Activated CD8-positive, alpha-beta T cell treated with anti-CD3 and anti-CD28 coated beads for 36 hours (primary cell): ENCODE measurements at places on chromosomes 5 and 9.
A peak's percentile ranks its signal among the peaks of the same experiment; 100 is the strongest.

GRCh38 chr9:31146485-31147166 lies 1237.8 kb upstream of the ACO1 start:
- no peak for DNase-seq

DNA sequence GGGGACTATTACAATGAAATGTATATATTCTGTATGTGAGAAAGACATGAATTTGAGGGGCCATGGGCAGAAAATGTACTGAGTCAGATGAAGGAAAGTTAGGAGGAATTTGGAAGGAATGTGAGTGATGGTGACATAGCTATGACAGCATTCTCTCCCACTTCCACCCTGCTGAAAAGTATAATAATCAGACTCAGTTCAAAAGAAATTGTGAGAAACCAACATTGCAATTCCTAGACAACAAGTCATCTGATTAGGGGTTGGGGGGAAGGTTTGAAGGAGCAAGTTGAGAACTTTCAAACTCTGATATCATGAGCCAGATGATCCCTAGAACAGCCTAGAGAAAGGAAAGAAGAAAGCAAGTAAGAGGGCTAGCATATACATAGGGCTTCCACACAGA lies 370.6 kb downstream of the DMRTA1 start:
- no peak for DNase-seq

DNA sequence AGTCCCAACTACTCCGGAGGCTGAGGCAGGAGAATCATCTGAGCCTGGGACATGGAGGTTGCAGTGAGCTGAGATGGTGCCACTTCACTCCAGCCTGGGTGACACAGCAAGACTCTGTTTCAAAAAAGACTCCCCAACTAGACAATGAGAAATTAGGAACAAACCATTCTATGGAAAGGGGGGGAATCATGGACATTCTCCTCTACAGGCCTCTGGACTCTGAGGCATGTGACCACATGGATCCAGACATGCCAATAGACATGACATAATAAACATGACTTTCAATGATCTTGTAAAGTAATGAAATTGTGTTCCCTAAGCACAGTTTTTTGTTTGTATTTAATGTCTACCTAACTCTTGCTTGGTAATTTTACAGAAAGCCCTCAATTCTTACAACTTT lies 8.8 kb downstream of the HOMER1 start:
- no peak for DNase-seq

- no peak for DNase-seq
Measured at GRCh38 chr5:75046366-75047142, 5.8 kb downstream of the GCNT4 start.

- no peak for DNase-seq
Measured at GRCh38 chr5:17223367-17224185, 6.1 kb downstream of the BASP1 start.

DNA sequence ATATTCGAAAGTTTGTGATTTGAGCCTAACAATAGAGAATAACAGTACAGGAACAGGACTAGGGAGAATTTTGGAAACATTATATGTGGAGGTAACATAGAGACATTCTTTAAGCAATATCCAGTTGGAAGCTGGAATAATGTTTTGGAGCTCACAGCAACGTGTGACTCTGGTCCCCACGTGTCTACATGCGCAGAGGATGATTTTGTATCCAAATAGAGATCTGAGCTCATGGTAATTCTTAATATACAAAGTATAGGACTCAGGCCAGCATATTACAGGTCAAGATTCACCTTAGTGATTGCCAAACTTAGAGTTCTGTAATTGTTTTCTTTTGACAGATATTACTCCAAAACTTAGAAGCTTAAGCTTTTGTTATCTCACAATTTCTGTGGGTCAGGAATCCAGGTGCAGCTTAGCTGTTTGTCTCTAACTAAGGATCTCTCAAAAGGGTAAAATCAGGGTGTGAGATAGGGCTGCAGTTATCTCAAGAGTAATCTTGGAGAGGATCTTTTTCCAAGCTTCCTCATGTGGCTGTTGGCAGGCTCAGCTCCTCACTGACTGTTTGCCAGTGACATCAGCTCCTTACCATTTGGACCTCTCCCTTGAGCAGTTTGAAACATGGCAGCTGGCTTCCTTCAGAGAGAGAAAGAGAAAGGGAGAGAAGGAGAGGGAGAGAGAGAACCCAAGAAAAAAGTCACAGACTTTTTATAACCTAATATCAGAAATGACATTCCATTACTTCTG lies 272.0 kb upstream of the ZNF462 start:
- DNase-seq: no peak

GRCh38 chr5:74257645-74258313 lies 382.7 kb downstream of the ENC1 start:
- no peak for DNase-seq

DNA sequence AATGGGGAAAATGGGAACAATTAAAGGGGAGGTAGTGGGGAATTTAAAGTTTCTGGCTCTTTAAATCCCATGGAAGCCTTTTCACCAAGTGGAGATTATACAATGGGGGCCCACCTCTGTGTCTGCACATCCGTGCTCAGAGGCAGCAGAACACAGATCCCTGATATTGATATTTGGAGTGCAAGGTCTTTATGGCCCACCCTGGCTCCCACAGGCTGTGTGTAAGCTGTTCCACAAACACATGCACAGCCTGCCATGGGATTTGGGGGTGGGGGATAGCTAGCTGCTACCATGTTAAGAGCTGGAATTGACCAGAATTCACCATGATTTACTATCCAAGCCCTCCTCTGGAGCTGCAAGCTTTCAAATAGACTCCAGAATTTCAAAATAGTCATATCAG lies 55.9 kb downstream of the RASGEF1C start:
- no peak for DNase-seq

GRCh38 chr5:111514087-111514486 lies 1.8 kb upstream of the STARD4 start:
- DNase-seq: no peak

DNA sequence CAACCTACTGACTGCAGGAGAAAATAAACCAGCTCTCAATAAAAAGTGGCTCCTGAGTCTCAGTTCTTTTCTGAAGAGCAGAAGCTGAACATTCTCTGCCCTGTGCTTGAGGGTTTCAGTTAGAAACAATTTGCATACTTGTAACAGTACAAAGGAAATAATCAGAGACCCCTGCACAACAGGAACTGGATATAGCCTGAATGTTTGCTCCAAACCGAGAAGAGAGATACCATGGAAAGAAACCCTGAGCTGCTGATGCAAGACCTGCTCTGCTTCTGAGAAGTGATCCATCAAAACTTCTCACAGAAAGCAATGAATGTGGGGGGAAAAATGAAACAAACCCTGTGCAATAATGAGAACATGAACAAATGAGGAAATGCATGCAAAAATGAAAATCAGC lies 592.9 kb downstream of the SEMA5A start:
- DNase-seq: no peak

- DNase-seq: no peak
Measured at GRCh38 chr5:113179156-113179555, 202.6 kb downstream of the DCP2 start.

DNA sequence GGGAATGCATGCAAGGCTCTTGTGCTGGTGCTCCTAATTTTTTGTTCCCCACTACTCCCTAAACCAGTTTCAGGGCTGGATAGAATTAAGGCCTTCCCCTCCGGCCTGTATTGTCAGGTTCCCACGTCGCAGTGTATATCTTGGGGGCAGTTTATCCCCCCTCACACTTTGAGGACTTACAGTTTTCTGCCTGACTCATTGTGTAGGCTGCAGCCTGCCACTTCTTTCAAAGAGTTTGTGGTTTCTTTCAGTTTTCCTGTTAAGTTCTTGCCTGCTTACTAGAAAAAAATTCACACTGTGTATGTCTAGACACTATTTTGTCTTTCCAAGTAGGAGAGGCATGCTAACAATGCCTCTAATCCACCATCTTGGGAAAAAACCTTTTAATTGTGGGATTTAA lies 28.4 kb upstream of the BTNL3 start:
- peak; percentile 6 for DNase-seq

DNA sequence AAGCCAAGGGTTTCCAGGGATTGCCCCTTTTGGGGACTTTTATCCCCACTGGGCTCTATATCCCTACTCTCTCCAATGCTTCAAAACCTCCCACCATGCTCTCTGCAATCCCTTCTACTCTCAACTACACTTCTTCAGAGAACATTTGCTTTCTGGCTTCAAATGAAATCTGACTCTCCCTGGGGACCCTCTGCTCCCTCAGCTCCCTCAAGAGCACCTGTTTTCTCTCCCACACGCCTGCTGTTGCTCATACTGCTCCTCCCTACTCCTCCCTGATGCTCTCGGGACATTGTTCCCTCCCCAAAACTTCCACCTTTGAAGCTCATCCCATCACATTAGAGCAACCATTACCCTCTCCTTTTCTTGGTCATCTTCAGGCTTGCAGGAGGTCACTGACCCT lies 344.9 kb downstream of the CDK5RAP2 start:
- no peak for DNase-seq

DNA sequence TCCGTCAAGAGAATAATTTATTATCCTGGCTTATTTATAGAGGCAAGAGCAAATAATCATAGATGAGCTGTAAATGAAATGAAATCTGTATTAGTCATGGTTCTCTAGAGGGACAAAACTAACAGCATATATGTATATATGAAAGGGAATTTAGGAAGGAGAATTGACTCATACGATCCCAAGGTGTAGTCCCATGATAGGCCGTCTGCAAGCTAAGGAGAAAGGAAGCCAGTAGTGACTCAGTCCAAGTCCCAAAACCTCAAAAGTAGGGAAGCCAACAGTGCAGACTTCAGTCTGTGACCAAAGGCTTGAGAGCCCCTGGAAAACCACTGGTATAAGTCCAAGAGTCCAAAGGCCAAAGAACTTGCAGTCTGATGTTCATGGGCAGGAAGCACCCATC lies 515.9 kb upstream of the CYLC2 start:
- DNase-seq: no peak

GRCh38 chr5:1111727-1112289 lies at the start of gene SLC12A7:
Gene SLC12A7, minus strand, starts transcription at chr5:1112063. Its CDS starts 72 bp downstream, at chr5:1111991.
- DNase-seq: peak; percentile 76

GRCh38 chr5:110625376-110625999 lies 101.0 kb downstream of the TMEM232 start:
- DNase-seq: no peak

- DNase-seq: peak; percentile 84
Measured at GRCh38 chr9:125407974-125408900, 146.6 kb downstream of the GAPVD1 start.
